ENCODE measurements at places on chromosomes 7 and 10.

GRCh38 chr10:47311193-47311931 lies 10.9 kb upstream of the GDF2 start:
- DNase-seq, result no peak

DNA sequence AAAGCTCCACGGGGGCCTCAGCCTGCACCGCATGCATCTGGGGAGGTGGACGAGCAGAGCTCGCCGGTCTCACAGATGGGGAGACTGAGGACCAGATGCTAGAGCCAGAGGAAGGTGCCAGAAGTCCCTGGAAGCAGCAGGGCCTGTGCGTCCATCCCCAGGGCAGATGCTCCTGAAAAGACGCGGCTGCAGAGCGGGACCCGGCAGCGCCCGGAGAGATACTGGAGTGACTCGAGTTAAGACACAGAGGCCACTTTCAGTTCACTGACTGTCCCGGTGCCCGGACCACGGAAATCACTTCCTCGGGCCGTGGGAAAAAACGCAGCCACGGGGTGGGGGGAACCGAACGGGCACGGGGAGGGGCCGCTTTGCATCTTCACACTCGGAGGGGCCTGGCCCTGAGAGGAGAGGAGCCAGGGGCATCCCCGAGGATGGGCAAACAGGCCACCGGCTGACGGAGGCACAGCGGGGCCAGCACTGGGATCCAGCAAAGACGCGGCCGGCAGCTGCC lies 85.4 kb downstream of the FOXL3 start:
- no peak for DNase-seq

DNA sequence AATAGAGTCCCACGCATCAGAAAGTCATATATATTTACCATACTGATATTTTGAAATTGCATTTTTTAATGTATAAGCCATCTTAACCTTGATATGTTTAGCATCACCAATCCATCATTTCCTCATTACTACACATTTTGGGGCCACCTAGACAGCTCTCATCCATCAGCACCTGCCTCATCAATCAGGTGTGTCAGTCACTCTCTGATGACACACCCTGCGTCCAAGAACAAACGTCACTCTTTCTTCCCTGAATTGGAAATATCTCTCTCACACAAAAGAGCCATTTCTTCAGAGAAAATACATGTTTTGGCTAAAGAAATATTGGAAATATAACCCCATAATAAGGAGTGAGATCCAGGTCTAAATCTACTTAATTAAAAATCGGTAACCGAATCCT lies 38.9 kb upstream of the RSU1 start:
- DNase-seq, result no peak

GRCh38 chr7:972676-973309 lies 2.6 kb downstream of the COX19 start:
- no peak for DNase-seq

DNA sequence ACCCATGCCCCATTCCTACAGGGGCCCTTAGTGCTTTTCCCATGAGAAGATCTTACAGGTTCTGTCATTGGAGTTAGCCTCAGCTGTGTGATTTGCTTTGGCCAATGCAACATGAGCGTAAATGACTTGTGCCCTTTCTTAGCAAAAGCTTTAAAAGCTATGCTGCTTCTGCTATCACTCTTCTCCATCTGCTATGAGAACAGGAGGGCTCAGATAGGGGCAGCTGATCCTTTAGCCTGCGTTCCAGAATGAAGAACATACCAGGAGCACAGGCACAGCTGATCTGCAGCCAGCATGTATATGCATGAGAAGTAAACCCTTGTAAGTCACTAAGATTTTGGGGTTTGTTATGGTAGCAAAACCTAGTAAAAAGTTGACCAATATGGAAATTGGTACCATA lies 218.2 kb downstream of the SH2D4B start:
- no peak for DNase-seq

GRCh38 chr7:92595281-92595680 lies 5.1 kb upstream of the FAM133B start:
- no peak for DNase-seq

DNA sequence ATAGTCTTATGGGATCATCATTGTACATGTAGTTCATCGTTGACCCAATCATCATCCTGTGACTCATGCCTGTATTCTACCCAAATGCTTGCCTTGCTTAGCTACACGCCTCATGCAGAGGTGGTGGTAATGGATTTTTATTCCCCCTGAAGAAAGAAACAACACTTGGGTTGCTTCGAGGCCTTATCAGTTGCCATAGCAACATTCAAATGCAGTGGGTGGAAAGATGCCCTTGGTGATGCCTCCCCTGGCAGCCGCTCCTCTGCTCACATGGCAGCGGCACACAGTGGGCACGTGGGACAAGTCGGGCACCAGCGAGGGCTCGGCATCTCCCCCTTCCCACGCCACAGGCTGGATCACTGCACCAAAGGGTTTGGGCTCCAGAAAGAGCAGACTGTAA lies 54.0 kb upstream of the NMT2 start:
- no peak for DNase-seq

GRCh38 chr10:67695555-67695954 lies 440 bp downstream of the CTNNA3 start:
- DNase-seq, result no peak

- no peak for DNase-seq
These were observed 494 bp upstream of the HERC4 start for GRCh38 chr10:68075550-68076004.

- no peak for DNase-seq
These were observed 12.1 kb upstream of the PDGFA start for GRCh38 chr7:531777-532176.

DNA sequence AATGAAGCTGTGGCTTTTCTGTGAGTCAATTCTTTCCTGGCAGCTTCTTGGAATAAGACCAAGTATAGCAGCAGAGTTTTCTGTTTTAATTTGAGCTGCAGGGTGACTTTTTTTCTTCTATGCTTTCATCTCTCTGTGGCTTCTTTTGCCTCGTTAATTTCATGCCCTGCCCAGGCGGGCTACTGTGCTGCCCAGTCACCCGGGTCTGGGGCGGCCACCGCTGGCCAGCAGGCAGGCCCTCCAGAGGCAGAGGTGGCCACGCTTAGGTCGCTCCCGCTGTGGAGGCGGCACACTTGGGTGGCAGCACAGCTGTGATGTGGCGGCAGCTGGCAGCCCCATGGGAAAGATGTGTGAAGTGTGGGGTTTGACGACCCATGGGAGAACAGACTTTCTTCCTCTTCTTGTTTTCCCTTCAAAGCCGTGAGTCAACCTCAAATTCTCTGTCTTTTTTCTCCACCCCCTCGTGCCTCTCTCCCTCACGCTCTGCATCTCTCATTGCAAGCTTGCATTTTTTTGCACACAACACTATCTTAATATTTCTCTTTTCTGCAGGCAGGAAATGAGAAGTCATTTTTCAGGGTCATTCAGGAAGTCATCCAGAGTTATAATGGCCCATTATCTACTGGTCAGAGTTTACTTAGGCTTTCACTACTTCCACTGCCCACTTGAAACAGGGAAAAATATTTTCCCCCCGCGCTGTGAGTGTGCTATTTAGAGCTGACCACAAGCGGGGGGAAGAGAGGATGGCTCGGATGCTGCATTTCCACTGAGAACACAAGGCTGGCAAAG lies 67.8 kb downstream of the EGFR start:
- DNase-seq, result no peak

DNA sequence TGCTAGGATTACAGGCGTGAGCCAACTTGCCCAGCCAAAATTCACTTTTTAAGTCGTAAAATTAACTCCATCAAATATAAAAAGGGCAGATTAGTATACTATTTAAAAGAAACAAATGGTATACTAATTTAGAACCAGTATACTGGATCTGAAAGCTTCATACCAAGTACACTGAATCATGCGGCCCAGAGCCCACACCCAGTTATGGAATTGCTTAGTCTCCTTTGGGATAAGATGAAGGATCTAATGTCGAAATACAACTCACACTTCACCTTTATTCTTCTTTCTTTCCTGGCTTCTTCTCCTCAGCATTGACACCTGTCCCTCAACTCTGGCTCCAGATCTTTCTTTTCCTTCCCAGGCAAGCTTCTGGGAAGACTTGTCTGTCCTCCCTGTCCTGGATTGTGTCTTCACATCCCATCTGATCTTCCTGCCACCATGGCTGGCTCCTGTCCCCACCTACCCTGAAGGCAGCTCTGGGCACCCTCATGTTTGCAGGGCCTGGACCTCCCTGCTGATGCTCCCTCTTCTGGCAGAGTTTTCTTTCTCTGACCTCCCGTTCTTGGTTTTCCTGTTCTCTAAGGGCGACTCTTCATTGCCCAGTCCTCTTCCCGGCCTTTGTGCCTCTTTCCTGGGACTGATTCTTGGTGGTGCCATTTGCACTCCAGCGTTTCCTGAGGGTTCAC lies 57.8 kb upstream of the CTBP2 start:
- no peak for DNase-seq

DNA sequence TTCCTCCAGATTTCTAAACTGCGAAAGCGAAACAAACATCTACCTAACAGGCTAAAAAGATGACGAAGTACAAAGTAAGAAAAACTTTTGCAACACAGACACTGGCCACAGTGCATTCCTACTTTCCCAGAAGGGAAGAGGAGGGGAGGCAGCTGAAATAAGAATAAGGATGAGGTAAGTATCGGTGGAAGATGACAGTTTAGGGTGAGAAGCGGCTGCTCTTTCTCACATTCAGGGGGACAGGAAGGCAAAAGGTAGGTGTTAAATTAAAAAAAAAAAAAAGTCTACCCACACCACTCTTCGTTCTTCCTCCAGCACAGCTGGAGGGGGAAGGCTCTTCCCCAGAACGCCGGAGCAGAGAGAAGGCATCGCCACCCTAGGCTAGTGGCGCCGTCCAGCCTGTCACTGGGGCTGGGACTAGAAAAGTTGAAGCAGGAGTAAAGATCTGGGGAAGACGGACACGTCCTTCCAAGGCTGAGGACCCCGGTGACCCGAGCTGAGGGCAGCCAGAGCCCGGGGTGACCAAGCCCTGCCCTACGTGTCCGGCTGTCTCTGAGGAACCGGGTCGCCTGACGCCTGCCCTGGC lies 846 bp downstream of the DNAJC1 start:
- DNase-seq, result no peak

GRCh38 chr10:118253397-118253796 lies 88.7 kb downstream of the FAM204A start:
- DNase-seq, result no peak
